Amygdala (tissue), 56 donors: ENCODE measurements at places on chromosomes 4 and X.

DNA sequence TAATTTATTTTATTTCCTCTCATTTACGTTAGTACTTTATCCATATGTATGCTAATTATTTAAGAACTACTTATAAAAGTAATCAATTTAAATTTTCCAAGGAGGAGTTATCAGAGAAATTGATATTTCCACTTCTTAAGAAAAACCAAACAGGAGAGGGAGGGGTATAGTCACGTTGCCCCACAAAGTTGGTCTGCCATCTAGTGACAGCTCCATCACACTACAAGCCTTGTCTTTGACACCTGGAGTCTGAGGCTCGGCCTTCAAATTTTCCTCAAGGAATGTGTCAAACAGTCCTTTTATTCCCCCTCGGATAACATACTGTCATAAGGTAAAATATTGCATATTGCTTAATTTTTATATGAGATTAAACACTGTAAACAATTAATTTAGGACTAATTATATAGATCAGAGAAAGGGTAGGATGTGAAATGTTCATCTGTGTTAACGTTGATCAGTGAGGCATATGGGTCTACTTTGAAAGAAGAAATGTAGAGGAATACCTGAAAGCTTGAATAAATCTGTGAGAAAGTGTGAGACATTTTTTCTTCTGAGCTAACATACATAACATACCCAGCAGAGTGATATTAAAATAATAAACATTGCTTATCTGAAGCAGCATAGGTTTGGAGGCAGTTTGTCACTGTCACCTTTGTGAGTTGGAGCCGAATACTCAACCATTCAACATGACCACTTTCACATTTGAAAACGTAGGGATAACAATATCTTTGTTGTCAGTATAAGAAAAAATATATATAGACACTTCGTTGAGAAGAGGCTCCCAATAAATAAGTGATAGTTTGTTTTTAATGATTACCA lies 114.4 kb downstream of the GLRA3 start:
- DNase-seq = no peak

DNA sequence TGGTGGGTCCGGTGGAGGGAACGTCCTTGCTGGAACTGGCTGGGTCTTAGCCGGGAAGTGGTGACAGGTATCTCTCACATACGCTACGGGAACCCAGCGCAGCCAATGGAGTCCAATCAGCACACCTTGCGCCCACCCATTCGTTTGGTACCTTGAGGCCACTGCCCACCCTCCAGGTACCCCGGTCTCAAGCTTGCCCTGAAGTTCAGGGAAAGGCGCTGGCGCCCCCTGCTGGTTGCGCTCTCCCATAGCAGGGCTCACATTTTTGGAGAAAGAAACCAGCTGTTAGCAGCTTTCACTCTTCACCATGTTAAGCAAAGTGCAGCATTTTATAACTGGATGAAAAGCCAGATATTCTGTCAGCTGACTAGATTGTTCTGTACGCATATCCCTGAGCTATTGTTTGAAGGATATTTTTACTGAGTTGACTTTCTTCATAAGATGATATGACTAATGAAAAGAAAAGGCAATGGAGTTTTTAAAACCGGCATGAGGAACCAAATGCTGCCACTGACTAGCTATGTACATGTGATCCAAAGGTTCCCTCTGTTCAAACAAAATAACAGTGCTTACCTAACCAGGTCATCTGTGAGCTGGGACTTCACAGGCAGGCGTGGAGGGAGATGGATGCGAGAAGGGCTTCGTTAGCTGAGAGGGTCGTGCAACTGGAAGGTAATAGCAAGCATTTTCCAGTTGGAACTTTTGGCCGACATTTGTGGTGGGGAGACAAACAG lies 43.7 kb downstream of the OTOP1 start:
- no peak for DNase-seq

GRCh38 chr4:72875138-72875537 lies 194.4 kb downstream of the COX18 start:
- DNase-seq = no peak

DNA sequence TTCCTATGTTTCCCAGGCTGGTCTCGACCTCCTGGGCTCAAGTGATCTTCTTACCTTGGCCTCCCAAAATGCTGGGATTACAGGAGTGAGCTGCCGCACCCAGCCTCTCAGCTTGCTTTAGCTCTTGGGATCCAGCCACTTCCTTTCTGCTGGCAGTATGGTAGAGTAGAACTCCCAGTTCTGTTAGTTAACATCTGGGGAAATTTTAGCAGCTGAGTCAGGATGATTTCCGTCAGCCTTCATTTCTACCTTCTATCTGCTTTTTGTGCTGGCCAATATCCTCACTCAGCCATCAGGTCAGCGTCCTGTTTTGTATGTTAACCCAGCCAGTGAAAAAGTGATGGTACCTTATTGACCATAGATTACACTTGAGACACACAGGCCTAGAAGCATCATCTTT lies 59.3 kb upstream of the GPC4 start:
- no peak for DNase-seq

- no peak for DNase-seq
These were observed 2.4 kb upstream of the SH3KBP1 start for GRCh38 chrX:19889582-19890342.

DNA sequence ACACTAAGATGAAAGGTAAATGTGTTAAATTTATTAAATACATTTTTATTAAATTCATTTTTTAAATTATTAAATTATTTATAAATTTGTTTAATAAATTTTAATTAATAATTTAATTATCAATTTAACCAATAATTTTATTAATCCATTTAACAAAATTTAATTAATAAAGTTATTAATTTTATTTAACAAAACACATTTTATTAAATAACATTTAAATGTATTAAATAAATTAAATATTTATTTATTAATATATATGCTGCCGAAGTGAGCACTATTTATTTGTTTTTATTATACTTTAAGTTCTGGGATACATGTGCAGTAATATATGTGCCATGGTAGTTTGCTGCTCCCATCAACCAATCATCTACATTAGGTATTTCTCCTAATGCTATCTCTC lies 719.5 kb downstream of the TRIML1 start:
- no peak for DNase-seq

GRCh38 chrX:31293409-31293808 lies 221.6 kb upstream of the FTHL17 start:
- no peak for DNase-seq

DNA sequence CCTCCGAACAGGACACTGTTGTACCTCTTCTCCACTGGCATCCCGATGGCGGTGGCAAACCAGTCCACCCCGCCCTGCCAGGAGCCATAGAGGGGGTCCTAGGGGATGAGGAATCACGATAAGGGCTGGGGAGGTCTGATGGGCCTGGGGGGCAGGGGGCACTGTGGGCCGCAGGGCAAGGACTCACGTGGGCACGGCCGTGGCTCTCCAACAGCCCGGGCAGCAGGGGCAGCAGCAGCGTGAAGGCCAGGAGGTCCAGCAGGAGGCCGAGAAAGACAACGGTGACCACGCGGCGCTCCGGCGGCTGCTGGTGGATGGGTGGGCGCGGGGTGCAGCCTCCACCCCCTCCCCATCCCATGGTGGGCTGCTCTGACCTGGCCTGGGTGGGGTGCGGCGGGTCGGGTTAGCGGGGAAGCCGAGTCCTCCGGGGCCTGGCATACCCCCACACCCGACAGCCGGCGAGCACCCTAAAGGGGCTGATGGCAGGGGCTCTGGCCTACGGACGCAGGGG lies 29.6 kb downstream of the NOP14 start:
- no peak for DNase-seq

DNA sequence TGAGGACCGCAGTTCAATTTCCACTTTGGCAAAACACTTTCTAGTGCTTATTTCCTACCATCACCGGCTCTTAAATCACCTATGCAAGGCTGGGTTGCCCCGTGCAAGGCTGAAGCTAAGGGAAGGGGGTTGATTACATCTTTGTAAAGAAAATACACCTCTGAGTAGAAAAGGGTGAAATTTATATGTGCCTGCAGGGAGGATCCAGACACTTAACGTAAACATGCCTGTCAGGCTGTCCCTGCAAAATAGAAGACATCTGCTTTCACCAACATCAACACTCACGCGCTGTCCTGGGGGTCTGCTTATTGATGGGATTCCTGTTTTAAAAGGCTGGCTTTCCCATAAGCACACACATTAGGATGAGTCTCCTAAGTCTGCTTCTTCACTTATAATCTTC lies 92.0 kb downstream of the PRKX start:
- no peak for DNase-seq

DNA sequence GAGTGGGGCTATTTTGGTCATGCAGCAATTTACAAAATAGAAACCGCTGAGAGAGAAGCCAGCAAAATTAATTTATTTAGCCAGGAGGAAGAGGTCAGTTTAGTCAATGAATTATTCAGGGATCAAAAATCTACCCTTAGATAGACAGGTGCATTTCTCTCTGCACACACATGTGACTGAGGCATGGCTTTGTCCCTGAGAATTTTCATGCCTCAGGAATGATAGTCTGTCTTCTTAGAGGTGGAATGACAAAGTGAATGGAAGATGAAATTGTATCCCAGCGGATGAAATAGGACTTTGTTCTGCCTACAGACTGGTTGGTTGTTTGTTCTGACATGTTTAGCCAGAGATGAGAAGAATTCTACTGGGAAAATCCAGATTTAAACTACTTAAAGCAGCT lies 46.0 kb downstream of the ANKRD50 start:
- no peak for DNase-seq

GRCh38 chr4:157423526-157424020 lies 203.0 kb downstream of the GRIA2 start:
- no peak for DNase-seq

GRCh38 chr4:169314906-169315305 lies 44.1 kb upstream of the SH3RF1 start:
- DNase-seq = no peak

DNA sequence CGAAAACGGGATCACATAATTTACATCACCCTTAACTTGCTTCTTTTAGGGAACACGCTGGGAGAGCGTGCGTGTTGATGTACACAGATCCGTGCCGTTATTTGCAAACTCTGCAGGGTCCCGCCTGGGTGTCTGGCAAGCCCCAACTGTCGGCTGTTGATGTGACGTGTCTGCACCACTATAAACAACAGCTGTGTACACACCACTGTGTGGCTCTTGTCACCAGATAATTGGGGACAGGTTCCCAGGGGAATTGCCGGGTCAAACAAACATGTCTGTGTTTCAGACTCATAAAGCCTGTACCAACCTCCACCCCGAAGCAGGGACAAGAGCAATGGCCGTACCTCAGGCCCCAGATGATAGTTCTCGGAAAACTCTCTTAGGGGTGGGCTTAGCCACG lies 105.0 kb upstream of the AFAP1 start:
- DNase-seq = no peak

DNA sequence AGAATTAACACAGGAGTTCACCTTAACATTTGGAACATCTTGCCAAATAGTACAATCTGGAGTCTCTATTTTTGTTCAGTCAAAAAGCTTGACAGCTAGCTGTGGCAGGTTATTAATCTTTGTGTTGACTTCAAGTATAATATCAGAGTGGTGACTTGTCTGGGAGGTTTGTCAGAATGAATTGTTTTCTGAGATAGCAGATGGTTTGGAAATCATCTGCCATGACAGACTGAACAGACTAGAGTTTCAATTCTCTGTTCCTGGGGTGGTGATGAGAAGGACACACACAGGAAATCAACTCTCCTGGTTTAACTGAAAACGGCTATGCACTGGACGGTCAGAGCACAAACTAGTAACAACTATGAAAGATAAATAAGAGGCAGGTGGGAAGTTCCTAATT lies 203.3 kb upstream of the EMCN start:
- no peak for DNase-seq

GRCh38 chrX:25084446-25084845 lies 68.7 kb upstream of the ARX start:
- no peak for DNase-seq

GRCh38 chr4:134691915-134692314 lies 490.3 kb upstream of the PABPC4L start:
- DNase-seq = no peak

- no peak for DNase-seq
These were observed 2.1 kb downstream of the PPP3CA start for GRCh38 chr4:101345271-101345595.

DNA sequence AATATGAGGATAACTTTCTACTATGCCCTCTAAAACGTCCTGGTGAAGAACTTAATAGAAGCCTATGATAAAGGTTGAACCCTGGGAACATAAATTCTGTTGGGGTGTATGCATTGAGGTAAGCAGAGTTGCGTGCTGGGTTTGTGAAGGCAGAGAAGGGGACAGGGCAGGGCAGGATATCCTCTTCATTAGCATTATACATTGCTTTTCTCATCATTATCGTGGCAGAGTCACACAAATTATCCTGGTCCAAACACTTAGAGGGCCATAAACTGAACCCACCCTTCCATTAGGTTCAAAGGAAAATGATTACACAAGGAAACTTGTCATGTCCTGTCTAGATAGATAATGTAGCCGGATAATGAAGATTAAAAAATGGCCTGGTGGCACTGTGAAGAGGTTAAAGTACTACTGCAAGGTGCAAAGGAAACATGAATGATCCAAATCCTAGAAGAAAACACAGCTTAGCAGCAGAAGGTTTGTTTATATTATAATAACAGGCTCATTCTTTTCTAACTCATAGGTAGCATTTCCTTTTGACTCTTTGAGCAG lies 189.1 kb downstream of the SPCS3 start:
- DNase-seq = no peak

- DNase-seq = no peak
These were observed 101.9 kb upstream of the SCOC start for GRCh38 chr4:140271553-140271952.

GRCh38 chr4:56115898-56116297 lies 167.2 kb downstream of the CEP135 start:
- no peak for DNase-seq

DNA sequence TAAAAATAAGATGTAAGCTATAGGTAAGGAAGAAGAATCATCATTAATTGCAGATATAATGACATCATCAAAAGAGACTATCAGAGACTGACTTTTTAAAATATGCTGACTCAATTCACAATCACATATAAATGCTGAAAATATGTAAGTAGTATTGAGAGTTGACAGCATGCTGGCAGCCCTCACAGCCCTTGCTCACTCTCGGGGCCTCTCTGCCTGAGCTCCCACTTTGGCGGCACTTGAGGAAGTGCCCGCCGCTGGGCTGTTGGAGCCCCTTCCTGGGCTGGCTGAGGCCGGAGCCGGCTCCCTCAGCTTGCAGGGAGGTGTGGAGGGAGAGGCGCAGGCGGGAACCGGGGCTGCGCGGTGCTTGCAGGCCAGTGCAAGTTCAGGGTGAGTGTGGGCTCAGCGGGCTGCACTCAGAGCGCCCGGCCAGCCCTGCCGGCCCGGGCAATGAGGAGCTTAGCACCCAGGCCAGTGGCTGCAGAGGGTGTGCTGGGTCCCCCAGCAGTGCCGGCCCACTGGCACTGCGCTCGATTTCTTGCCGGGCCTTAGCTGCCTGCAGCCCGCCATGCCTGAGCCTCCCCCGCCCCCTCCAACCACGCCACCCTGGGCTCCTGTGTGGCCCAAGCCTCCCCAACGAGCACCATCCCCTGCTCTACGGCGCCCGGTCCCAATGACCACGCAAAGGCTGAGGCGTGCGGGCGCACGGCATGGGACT lies 68.9 kb downstream of the RAB28 start:
- DNase-seq = no peak

DNA sequence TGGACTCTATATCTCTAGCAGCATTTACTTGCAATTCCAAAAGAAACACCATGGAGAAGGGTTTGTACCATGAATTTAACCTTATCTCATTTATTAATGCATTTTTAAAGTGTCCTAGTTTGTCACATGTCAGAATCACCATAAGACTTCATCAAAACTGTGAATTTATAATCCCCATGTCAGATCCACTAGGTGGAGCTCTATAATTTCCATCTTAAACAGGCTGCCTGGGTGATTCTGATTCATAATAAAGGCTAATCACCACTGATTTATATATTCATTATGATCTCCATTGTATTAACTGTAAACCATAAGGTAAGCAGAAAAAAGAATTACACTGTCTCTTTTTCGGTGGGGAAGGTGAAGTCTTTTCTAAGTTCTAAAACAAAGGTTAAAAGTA lies 4.0 kb downstream of the TCEAL2 start:
- DNase-seq = no peak
